ENCODE measurements at places on chromosomes 16 and 17.

- no peak for DNase-seq
These were observed 10.4 kb downstream of the CHMP6 start for GRCh38 chr17:81002013-81002384.

GRCh38 chr16:27756206-27756970, 206.4 kb downstream of the KATNIP start:
- DNase-seq: peak; percentile 43

GRCh38 chr17:81909966-81910839, 996 bp downstream of the PCYT2 start:
- DNase-seq: peak; percentile 50

- no peak for DNase-seq
These were observed 434.1 kb downstream of the CDH11 start for GRCh38 chr16:64687786-64688185.

DNA sequence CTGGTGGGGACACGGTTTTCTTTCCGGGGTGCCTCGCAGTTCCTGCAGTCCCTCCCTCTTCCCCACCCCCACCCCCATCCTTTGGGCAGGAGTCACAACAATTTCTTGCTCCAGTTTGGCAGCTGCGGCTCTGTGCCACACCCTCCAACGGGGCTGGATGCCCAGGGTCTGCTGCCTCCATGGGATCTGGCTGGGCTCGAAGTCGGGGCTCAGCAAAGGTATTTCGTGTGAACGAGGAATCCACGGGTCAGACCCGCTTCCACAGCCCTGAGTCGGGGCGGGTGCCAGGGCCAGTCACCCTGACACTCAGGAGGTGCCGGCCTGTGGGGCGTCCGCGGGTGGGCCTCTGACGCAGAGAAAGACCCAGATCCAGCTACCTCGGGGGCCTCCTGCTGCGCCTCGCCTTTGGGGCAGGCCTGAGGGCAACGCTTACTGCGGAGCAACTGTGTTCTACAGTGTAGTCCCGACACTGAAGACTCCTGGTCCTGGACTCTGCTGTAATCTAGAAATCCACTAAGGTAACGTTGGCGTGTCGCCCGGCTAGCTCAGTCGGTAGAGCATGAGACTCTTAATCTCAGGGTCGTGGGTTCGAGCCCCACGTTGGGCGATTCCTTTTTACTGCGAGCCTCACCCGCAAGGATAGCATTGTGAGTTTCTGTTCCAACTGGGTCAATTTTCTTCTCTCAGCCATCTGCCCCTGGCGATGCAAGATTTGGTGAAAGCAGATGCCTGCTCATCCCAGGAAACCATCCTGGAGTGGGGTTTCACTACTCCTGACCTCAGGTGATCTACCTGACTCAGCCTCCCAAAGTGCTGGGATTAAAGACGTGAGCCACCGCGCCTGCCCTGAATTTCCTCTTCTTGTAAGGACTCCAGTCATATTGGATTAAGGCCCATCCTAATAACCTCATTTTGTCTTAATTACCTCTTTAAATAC, 12.6 kb upstream of the OR1F1 start:
- DNase-seq: no peak

DNA sequence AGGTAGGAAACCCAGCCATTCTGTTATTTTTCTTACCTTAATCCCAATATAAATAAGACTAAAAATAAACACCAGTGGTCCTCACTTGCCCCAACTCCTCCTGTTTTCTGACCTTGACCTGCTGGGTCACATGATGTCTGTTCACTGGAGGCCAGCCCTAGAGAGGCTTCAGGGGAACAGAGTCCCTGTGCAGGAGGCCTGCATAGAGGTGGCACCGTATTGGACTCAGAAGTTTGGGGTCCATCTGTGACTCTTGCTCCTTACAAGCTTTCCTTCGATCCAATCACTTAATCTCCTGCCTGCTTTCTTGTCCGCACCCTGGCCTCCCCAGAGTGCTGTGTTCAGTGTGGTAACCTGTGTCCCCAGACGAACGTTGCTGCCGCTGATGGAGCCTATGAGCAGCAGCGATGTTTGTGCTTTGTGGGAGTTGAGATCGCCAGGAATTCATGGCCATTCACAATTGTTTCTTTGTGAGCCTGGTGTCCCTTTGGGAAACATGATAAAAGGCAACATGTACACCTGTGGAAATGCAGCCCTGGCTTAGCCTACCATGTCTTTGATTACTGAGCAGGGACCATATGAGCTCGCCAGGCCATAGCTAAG, 4.7 kb downstream of the IGSF6 start:
- no peak for DNase-seq

GRCh38 chr17:1648173-1648962, 1.3 kb downstream of the RILP start:
- no peak for DNase-seq

- DNase-seq: peak; percentile 32
These were observed 1.6 kb upstream of the LDAF1 start for GRCh38 chr16:21156767-21157467.

DNA sequence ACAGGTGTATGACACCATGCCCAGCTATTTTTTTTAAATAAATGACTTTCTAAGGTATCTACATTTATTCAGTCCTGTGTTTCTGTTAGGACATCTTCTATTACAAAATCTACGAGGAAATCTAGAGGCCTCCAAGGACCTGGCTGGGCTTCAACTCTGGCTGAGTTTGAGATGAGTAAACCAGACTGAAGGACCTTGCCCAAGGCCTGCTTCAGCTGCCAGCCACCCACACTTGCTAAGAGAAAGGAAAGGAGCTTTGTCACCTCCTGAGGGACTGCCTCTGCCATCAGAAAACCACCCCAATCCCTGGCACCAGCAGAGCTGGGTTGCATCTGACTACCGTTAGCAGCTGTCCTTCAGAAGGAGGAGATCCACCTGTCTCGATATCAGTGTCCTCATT, 1.3 kb upstream of the MYO1D start:
- peak; percentile 70 for DNase-seq

- no peak for DNase-seq
These were observed 3.7 kb downstream of the LDHD start for GRCh38 chr16:75112734-75113491.

GRCh38 chr16:84893467-84893848, 73.7 kb downstream of the CRISPLD2 start:
- no peak for DNase-seq

GRCh38 chr17:68198931-68199836, 48.7 kb upstream of the AMZ2 start:
- no peak for DNase-seq

GRCh38 chr17:82665891-82666290, 17.6 kb upstream of the WDR45B start:
- no peak for DNase-seq

DNA sequence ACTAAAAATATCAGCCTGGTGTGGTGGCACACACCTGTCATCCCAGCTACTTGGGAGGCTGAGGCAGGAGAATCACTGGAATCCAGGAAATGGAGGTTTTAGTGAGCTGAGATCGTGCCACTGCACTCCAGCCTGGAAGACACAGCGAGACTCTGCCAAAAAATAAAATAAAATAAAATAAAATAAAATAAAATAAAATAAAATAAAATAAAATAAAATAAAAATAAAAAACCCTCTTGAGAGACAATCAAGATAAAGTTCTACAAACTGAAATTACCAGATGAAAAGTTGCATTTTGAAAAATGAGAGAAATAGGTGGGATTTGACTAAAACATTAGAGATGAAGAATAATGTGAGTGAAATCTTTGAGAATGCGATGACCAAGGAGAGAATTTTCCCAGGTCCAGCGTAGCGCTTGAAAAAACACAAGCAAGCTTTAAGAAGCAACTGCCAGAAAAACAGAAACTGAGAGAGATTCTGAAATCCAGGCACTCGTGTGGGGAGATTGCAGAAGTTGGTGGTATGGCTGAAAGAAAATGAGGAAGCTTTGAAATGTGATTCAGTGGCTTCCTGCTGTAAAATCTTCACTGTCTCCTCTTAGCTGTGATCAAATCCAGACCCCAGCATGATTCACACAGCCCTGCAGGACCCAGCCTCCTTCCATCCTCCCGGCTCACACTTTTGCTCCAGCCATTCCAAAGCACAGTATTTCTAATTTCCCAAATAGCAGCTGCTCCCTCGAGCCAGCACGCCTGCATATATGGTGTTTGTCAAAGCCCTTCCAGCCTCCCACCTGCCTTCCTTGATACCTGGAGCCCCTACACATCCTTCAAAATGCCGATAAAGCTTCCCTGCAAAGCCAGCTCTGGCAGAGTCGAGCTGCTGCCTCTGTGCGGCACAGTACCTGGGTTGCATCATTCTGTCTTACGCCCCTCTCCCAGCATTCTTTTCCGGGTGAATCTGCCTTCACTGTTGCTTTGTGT, 8.2 kb upstream of the CD300E start:
- DNase-seq: peak; percentile 95

DNA sequence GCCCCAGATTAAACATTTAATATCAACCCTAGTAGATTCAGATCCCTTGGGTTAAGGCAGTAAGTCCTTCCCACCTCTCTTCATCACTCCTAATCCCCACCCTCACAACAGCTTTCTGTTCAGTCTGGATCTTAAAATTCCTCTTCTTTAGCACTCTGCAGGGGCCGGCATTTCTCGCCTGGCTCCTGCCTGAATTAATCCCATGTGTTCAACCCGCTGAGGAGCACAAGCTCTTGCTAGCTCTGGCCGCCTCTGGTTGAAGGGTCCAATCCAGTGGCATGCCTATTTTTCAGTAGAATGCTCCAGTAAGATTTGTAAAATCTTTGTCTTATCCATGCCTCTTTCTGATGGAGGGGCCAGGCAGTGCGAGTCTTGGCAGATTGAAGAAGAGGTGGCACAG, 59.2 kb downstream of the CYB5B start:
- DNase-seq: no peak

DNA sequence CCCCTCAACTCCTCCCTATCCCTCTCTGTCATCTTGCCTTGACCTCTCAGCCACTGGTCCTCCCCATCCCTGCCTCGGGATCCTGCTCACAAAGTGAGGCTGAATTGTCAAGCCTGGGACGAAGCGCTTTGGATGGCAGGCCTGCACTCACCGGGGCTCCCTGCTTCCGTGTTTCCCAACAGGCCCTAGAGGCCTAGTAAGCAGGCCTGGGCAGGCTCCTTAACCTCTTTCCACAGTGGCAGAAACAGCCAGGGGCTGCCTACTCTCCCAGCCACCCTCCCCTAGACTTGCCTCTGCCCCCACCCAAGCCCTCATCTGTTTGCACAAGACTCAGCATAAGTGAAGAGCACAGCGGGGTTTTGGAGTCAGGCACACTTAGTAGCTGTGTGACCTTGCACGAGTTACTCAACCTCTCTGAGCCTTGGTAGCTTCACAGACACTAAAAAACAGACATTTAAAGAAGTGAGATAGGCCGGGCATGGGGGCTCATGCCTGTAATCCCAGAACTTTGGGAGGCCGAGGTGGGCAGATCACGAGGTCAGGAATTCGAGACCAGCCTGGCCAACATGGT, 5.0 kb upstream of the FADS6 start:
- DNase-seq: no peak

GRCh38 chr17:40203131-40203530, 16.0 kb upstream of the WIPF2 start:
- no peak for DNase-seq

GRCh38 chr16:84053237-84053636, 10.6 kb upstream of the SLC38A8 start:
- DNase-seq: no peak

DNA sequence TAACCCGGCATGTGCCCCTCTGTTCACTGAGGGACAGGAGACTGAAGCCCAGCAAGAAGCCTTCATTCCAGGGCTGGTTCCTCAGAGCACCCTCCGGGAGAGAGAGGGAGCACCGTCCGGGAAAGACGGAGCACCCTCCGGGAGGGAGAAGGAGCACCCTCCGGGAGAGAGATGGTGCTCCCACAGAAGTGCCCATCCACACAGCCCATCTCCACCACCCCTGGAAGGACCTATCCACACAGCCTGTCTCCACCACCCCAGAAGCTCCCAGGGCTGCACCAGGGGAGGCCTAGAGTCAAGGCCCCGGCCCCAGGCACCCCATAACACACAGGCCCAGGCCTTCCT, 88.6 kb downstream of the ABR start:
- no peak for DNase-seq

- no peak for DNase-seq
These were observed 69.0 kb downstream of the CDH13 start for GRCh38 chr16:82695806-82696205.

DNA sequence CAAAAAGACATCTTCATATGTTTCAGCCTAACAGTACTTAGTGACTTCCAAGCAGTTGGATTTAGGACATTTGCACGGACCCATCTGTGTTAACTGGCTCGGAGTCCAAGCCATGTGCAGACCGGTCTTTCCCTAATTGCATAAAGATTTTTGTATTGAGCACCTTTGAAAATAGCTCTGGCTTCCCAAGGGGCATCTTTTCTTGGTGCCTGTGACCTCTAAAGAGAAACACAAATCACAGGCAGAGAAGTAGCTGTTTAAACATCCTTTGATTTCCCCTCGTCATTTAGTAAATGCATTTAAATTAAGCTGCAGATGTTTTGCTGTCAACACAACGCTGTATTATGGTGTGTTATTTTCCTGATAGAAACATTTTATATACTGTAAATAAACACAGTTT, 288.2 kb upstream of the SALL1 start:
- no peak for DNase-seq

- no peak for DNase-seq
These were observed 16.3 kb downstream of the SOX9 start for GRCh38 chr17:72137161-72137560.

DNA sequence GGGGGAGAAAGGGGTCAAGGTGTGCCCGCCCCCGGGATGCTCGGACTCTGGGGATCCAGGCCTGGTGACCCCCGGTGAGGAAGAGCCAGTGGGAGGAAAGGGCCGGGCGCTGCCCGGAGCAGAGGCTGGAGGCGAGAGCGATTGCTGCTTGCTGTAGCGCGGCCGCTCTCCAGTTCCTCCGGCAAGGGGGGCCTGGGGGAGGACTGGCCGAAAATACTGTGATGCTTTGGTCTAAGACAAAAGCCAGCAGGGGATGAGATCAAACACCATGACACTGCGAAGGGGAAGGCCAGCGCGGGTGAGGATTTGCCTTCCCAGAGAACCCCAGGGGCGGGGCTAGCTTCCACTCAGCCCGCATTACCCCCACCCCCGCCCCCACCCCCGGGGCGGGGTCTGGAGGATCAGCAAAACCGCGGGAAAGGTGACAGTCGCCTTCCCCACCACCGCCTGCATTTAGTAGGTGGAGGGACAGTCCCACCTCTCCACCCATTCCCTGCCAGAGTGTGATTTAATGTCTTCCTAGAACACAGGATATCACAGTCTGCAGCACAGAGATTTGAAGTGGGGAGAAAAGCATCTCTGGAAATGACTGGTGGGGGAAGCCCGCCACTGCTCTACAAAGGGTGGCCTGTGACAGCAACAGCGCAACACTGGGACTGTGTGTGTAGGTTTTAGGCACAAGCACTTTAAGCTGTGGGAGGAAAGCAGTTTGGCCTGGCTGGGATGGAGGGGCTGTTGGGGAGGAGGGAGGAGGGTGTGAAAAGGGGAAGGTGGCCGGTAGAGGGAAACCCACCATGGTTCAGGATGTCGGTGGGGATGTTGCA, 25.7 kb downstream of the MRC2 start:
- DNase-seq: peak; percentile 40

DNA sequence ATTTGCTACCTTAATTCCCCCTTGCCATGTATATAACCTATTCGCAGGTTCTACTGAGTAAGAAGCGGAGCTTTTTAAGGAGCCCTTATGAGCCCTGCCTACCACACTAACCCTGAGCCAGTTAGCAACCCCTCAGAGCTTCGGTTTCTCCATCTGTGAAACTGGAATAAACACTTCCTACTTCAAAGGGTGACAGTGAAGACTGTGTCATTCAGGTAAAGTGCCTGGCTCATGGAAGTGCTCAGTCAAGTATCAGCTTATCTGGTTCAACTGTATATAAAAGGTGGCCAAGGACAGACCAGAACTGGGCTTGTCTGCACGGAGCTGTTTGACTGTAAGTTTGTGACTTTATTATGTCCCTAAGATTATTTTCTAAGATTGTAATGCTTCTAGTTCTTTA, 31.0 kb downstream of the TXNDC11 start:
- no peak for DNase-seq

- no peak for DNase-seq
These were observed 14.9 kb upstream of the RBFOX3 start for GRCh38 chr17:79625706-79626105.
